ENCODE measurements at places on chromosomes 13 and 19.

GRCh38 chr19:4624733-4625362 is 14.5 kb upstream of the TNFAIP8L1 start:
- DNase-seq: no peak

DNA sequence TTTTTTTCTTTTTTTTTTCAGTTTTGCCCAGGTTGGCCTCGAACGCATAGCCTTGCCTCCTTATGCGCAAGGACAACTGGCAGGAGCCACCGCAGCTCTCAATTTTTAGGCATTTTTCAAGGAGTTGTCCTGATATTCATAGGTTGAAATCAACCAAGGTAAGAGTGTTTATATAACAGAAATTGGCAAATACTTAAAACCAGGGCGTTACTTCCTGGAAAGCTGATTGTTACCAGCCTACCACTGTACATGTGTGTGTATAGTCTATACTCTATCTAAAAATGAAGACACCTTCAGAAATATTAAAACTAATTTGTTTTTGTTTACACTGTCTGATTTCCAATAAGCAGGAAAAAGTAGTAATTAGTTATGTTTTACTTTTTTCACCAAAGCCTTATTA is 39.2 kb downstream of the GPC6 start:
- no peak for DNase-seq

DNA sequence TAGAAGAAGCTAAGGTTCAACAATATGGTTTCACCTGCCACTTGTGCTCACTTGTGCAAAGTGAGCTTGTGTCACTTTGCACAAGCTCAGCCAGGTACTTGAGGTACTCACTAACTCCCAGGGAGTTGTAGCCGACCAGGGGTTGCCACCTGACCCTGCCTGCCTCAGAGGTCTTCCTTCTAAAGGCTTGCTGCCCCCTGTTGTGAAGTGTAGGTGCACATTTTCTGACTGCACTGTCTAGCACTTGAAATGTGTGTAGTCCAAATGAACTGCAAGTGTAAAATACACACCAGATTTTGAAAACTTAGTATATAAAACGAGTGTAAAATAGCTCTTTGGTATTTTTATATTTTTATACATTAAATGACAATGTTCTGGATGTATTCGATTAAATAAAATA is 230.8 kb downstream of the DLEU7 start:
- DNase-seq: no peak

GRCh38 chr19:55105237-55105636 is 12.2 kb downstream of the PPP1R12C start:
- DNase-seq: no peak

GRCh38 chr19:53894707-53895106 is 12.7 kb downstream of the PRKCG start:
- no peak for DNase-seq

DNA sequence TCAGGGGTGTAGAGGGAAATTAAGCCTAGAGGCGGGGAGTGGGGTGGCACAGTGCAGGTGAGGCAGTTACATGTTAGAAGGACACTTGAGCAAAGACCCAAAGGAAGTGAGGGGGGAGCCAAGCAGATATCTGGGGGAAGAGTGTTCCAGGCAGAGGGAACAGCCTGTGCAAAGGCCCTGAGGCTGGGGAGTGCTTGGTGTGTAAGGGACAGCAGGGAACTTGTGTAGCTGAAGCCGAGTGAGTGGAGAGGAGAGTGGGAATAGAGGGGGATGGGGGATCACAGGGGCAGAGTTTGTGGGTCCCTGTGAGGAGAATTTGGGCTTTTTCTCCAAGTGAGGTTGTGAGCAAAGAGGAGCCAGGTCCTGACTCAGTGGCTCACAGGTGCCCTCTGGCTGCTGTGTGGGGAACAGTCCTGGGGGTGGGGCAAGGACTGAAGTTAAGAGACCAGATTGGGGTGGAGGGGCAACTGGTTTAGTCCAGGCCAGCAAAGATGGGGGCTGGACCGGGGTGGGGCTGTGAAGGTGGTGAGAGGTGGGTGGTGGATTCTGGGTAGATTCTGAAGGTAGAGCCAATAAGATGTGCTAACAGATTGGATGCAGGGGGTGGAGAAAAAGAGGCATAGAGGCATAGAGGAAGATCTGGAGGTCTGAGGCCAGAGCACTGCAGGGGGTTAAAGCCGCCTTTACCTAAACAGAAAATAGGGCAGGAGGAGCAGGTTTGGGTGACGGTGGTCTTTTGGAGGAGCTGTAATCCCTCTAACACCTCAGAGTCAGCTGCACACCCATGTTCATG is 75.3 kb downstream of the CACNA1A start:
- DNase-seq: peak; percentile 27

DNA sequence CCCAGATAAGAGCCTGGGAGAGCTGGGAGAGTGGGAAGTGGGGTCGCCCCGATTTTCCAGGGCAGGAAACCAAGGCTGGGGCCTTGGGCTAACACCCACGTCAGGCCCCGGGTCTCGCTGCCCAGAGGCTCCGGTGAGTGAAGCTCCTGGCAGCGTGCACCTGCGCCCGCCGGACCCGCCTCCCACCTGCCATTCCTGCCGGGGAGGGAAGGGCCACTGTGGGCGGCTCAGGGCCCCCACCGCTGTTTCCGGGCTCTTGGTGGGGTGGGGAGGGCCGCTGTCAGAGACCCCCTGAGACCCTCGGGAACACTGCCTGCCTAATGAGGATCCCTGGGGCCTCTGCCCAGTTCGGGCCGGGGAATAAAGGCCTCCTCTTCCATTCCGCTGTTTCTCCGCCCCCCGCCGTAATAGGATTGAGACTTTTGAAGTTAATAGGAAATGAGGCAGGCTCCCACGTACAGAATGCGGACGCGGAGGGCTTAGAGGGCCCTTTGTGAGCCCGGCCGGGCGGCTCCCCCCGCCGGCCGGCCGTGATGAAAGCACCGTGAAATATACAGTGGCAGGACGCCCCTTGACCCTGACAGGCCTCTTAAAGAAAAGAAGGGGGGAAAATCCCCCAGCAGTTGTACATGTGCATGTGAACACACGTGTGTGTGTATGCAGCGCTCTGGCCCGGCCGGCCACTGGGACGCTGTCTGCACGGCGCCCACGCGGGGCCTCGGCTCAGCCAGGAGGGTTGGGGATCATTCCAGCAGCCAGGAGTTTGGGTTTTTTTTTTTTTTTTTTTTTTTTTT is 33.2 kb downstream of the EFNA2 start:
- no peak for DNase-seq

- DNase-seq: no peak
These were observed 33.6 kb upstream of the ARGLU1 start for GRCh38 chr13:106601489-106601888.

GRCh38 chr19:5992756-5993155 is 14.8 kb upstream of the RANBP3 start:
- no peak for DNase-seq

GRCh38 chr13:43686557-43686956 is 100.2 kb downstream of the ENOX1 start:
- DNase-seq: no peak

- DNase-seq: no peak
These were observed 21.0 kb upstream of the GRWD1 start for GRCh38 chr19:48424694-48425219.

- DNase-seq: peak; percentile 90
These were observed 933 bp upstream of the NRTN start for GRCh38 chr19:5803752-5804515.

DNA sequence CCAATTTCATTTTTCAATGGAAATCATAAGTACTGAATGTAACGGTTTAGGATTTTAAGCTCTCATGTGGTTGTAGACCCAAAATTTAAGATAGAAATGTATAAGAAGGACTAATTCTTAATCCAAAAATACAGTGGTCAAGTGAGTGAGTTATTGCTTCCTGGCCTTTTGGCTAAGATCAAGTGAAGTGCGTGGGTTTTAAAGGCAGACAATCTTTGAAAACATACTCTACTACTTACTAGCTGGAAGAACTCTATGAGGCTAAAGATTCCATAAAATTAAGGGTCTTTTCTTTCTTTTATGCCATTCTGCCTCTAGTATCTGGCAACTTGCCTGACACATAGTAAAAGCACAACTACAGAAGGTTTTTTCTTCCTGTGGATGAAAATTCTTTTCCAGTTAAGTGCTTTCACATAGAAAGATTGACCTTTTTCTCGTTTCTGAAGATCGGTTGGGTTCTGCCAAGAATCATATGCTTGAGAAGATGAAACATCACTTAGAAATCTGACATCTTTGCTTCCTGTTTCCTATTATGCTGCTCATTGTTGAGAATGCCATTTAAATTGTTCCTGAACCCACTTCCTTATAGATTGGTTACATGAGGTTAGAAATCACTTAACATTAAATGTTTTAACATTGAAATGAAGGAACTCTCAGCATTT is 26.4 kb upstream of the SCEL start:
- DNase-seq: no peak

GRCh38 chr13:73717632-73718031 is 416.6 kb downstream of the KLF12 start:
- no peak for DNase-seq

GRCh38 chr19:55581823-55582223 is 1.2 kb upstream of the ZNF579 start:
- no peak for DNase-seq

DNA sequence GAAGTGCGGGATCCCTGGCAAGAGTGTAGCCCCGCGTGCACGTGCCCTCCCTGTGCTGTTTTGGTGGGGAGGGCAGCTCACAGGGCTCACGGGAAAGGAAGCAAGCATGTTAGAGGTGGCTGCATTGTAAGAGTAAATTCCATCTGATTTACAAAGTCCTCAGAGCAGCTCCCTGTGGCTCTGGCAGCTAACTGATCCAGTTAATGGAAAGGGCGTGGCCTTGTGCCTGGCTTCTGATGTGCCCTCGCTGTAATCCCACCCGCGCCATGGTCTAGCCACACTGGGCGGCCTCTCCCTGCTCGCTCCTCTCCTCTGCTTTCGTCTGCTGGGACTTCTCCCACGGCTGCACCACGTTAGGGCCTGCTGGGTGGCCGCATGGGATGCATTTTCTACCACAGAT is 258.5 kb downstream of the FGF9 start:
- no peak for DNase-seq

DNA sequence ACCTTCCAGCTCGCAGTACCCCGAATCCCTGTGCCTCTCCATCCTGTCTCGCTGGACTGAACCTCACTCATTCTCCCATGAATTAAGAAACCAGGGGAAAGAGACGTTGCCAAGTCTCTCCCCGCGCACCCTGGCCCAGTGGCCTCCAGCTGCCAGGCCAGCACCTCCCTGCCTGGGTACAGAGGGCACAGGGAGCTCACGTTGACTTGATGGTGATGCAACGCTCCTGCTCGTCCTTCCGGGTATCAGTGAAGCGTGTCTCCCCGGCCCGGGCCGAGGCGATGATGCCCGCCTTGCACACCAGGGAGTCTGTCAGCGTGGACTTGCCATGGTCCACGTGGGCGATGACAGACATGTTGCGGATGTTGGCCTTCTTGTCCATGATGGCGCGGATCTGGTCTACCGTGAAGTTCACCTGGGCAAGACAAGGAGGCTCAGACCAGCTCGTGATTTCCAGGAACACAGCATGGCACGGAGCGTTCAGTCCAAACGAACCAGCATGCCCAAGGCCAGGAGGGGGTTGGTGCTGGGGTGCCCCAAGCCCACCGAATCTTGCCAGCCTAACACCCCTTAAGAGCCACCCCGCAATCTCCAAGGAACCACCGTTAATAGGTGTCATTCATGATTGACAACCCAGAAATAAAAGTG is 1.2 kb downstream of the EEF2 start:
- DNase-seq: no peak

GRCh38 chr13:107817647-107818287 is 397.6 kb downstream of the LIG4 start:
- DNase-seq: no peak

GRCh38 chr19:53908106-53908934 is 758 bp upstream of the CACNG7 start:
- peak; percentile 36 for DNase-seq

GRCh38 chr19:15332311-15332996 is at the start of gene BRD4:
Gene BRD4 (minus strand): TSS chr19:15332539. CDS start chr19:15273099, 59,440 bp downstream.
- DNase-seq: peak; percentile 66

DNA sequence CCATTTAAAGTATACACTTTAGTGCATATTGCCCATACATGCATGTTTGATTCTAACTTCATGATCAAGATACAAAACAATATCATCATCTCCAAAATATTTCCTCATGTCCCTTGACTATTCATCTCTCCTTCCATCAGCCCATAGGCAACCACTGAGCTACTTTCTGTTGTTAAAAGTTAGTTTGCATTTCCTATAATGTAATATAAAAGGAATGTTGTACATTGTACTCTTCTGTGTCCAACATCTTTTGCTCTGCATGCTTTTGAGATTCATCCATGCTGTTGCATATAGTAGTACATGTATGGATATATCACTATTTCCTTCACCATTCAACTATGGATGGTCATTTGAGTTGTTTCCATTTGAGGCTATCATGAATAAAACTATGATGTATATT is 74.7 kb downstream of the ITGBL1 start:
- DNase-seq: no peak

GRCh38 chr13:48491423-48492095 is 41.3 kb downstream of the RCBTB2 start:
- no peak for DNase-seq

DNA sequence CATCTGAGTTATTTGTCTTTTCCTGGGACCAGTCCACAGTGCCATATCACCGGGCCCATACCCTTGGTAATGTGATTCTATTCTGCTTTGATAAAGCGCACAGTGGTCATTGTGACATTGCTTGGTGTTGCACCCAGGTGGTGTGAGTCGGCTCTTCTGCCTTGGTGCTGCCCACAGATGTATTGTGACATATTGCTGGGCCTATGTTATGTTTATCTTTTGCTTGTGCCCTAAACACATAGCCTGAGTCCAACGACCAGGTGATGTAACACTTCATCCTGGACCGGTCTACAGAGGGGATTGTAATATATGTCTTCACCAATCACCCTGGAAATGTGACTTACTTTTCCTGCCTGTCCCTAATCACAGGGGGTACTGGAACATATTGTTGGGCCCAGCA is 23.7 kb upstream of the ZNF254 start:
- no peak for DNase-seq

GRCh38 chr19:53980539-53981375 is 10.7 kb upstream of the CACNG6 start:
- no peak for DNase-seq

GRCh38 chr13:99395436-99395835 is 88.2 kb upstream of the GPR183 start:
- DNase-seq: no peak

DNA sequence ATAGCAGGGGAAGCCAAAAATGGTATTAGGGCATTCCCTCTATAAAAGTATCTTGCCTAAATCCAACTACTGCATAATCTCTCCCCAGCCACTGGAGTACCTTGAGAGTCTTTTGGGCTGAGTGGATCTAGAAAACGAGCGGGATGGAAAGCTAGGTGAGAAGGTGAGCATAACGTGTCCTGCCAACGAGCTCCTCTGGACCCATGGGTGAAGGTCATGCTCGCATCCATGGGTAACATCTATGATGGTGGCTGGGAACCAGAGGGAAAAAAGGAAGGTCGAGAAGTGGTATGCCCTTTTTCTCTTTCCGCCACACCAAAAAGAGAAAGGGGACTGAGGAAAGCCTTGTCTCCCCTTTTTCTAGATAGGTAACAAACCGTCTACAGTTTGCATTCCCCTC is 63.0 kb downstream of the ZNF208 start:
- DNase-seq: no peak

DNA sequence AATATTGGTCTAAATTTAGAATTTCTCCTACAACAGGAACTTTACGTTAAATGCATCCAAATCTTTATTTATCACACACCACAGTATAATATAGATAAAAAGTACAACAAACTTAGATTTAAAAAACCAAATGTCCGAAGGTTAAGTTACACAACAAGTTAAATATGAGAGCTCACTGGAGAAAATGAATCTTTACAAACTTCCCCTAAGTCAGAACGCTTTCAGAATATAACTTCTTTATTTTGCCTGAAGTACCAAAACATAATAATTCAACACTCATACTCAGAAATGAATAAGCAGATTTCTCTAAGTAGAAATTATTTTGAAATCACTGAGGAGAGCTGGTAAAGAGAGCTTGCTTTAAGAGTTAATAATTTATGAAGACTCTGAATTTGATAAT is 33.8 kb downstream of the TSC22D1 start:
- DNase-seq: no peak

All from stimulated activated CD8-positive, alpha-beta memory T cell treated with anti-CD3 and anti-CD28 coated beads, Interleukin-4, amount 100 ng/mL, for 24 hours (primary cell).